Ecto neural progenitor cell (in vitro differentiated cells): ENCODE measurements at places on chromosomes 6 and 20.
A peak's percentile ranks its signal among the peaks of the same experiment; 100 is the strongest.

DNA sequence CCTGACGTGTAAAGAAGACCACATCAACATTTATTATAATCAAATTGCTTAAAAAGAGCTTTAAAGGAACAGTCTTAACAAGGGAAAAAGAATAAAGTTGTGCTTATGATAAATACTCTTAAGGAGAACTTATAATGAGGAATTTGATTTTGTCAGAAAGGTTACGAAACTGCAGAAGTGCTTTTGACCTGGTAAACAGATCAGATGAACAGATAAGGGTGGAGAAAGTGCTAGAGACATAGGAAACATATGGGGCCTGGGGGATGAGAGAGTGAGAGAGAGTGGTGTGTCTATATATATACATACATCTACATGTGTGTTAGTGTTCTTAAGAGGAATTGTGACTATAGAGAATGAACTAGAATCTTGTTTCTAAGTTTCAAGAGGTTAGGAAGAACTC lies 186.2 kb upstream of the GJE1 start:
- no peak for DNase-seq

DNA sequence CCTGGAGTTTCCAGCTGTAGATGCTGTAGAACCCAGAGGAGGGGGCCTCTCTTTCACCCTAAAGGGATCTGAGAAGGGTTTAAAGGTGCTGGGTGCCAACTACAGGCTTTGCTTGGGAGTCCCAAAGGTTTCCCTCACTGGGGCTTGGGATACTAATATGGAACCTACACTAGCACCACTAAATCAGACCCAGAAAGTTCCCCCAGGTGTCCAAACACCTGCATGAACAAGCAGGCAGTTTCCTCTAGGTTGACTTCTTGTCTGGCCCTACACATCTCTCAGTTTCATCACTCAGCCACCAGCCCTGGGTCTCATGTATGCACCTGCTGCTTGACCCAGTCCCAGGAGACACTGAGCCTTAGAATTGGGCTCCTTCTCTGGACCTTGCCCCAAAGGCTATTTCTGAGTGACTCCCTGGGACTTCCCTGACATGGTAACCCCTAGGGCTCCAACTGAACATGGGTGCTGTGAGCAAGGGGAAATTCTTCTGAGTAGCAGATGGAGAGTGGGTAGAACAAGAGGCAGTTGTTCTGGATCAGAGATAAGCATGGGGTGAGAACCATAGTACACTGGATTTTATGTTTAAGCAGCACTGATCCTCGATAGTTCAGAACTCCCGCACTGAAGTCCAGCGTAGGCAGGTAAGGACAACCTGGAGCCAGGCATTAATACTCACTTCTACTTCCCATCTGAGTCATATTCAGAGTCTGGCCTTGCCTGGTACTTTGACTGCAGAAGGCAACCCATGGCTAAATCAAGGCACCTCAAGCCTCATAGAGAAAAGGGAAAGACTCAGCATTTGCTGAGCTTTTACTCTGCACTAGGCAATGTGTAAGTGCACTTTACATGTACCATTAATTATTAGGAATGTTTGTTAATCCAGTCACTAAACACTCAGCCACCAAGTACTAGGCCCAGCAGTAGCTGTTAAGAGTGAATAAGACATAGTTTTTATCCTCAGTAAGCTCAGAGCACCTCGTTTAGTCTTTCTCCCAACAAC lies 16.8 kb downstream of the BCL2L1 start:
- DNase-seq: no peak

- DNase-seq: no peak
Observed at GRCh38 chr20:54043076-54043967, 27.1 kb downstream of the BCAS1 start.

DNA sequence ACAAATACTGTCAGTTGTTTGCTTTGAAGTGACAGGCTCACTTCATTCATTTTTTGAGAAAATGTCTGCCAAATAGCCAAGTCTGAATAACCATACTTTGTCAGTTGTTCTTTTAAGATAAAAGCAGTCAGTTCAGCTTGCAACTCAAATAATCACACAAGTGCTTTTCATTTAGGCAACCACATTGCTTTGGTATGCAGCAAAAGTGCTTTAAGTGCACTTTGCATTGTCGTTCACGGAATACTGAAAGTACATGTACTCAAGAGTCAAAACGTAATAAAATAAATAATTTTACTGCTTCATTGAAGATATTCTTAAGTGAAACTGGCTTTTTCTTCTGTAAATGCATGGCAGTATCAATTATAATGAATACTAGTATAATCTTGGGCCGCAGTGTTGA lies 107.2 kb downstream of the MMS22L start:
- DNase-seq: no peak

- DNase-seq: no peak
Observed at GRCh38 chr20:13295637-13296036, 74.6 kb downstream of the ISM1 start.

DNA sequence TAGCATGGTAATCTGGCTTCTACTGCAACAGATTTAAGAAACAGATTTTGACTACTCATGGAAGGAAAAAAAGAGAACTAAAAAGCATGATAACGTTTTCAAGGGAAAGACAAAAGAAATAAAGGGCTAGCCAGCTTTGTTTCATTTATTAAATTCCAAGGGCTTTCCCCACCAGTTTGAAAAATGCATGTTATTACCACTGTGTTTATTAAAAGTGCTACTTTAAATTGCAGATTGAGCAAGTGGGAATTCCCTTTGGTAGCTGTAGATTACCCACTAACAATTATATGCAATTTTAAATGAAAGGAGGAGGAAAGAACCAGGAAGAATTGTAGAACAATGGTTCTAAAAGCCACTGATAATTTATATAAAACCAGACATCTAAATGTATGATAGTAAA lies 40.6 kb upstream of the NHSL1 start:
- DNase-seq: no peak

DNA sequence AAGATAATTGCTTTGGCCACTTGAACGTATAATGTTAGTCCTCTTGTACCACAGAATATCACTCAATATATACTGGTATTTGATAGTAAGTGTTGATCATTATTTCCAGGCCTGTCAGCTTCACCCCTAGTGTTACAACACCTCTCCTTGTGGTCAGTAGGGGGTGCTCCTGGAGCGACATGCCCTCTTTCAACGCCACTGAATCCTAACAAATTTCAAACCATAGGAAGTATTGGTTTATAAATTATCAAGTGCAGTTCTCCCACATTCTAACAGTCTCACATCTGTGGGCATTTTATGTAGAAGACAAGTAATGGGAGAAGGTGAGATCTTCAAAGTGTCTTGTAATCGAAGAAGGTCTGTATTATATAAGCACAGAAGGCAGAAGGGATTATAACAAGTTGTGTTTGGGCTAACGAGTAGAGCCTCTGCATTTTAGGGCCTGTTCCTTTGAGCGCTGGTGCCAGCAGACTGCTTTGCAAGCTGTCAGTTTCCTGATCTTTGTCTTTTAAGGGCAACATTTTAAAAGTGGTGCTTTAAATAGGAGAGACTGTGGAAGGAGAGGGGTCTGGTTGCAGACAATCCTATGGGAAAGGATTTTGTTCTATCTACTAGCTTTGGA lies 57.1 kb upstream of the CEP162 start:
- DNase-seq: no peak

GRCh38 chr20:49615401-49616153 lies 47.6 kb upstream of the PTGIS start:
- DNase-seq: no peak

GRCh38 chr6:113894712-113895674 lies 37.8 kb downstream of the MARCKS start:
- DNase-seq: no peak

DNA sequence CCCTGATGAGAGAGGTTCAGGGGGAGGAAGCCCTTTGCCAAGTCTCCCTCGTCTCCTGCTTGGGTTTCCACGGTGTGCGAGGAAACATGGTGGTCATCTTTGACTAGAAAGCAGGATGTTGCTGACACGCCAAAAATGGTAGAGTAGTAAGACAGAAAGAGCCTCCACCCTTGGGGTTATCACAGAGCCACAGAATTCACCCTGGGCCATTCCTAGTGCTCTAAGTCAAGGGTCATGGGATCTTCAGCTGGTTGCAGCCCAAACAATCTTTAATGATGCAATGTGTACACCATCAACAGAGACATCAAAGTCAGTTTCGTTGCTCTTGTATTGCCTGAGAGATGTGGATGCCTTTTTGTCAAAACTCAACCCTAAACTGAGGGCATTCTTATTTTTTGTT lies 201.9 kb downstream of the LY86 start:
- no peak for DNase-seq

GRCh38 chr6:164035900-164036485 lies 621.5 kb downstream of the QKI start:
- DNase-seq: no peak

GRCh38 chr6:30127238-30128093 lies 8.5 kb upstream of the TRIM40 start:
- DNase-seq: peak; percentile 55

GRCh38 chr6:10837009-10837621 lies 1.2 kb downstream of the MAK start:
- DNase-seq: peak; percentile 70

DNA sequence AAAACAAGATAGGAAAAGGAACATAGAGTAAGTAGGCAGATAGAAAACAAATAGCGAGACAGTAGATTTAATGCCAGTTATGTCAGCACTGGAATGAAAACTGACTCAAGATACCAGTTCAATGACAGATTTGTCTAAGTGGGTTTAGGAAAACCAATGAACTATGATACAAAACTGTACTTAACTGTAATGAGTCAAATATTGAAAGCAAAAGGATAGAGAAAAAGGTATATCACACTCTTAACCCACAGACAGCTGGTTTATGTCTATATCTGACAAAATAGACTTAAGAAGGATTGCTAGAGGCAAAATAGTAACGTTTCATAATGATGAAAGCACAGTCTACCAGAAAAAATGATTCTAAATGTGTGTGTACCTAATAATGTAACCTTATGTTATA lies 38.2 kb downstream of the ATRN start:
- DNase-seq: no peak
